ENCODE measurements at places on chromosomes 2 and 18.

GRCh38 chr2:68762665-68763064 is 28.1 kb downstream of the ARHGAP25 start:
- no peak for DNase-seq

- no peak for DNase-seq
Measured at GRCh38 chr2:215010390-215010789, 128.0 kb downstream of the ABCA12 start.

- DNase-seq = no peak
Measured at GRCh38 chr2:158783923-158784322, 11.2 kb upstream of the DAPL1 start.

DNA sequence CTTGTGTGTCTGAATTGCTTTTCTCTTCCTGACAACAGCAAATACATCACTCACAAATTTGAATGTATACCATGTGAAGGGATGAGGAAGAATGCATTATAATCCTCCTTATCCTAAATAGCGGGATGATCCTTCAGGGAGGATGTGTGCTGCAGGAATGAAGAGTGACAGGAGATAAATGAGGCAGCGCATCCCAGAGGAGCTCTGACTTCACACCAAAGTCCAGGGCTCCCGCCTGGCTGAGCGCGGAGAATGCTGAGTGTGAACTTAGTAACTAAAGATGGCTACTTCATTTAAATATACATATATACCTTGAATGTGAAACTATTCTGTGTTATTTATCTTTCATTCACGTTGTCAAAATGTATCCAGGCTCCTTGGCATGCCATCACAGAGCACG is 145.2 kb upstream of the TPO start:
- no peak for DNase-seq

DNA sequence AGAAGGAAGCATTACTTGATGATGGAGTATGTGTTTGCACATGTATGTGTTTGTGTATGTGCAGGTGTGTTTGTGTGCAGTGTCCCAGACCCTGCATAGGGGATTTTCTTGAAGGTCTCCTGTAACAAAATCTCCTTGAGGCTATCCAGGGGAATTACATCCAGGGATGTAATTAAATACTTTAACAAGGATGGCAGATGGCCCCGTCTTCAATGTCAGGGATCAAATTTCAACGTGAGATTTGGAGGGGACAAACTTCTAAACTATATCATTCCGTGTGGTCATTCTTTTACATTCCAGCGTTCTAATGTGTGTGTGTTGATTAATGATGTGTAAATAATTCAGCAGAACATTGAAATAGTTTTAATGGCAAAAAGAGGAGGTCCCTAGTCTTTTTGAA is 3.3 kb downstream of the UGT1A9 start:
- DNase-seq = no peak

GRCh38 chr2:120985174-120985996 is 249.7 kb downstream of the GLI2 start:
- no peak for DNase-seq

DNA sequence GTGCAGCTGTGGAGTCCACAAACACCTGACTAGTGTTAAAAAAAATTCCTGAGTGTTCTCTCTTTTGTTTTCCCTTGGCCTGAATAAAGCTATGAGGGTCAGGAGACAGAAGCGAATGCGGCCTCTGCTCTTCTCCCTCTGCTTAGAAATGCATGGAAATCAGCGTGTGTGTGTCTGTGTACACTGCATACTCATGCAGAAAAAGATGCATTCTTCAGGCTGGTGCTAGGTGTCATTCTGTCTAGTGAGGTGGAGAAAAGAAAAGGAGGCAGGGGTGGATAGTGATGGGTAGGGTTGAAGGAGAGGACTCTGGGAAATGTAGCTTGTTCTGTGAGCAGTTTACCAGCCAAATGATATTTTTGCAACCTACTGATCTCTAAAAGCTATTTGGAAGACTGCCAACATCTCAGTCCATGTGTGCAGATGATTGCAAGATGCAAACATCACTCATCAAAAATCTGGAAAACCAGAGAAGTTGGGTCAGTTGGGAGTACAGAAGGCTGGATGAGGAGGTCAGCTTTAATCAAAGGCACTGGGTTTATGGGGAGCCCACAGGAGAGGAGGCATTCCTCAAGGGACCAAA is 177.7 kb downstream of the INSIG2 start:
- no peak for DNase-seq

- no peak for DNase-seq
Measured at GRCh38 chr2:225779829-225780228, 380.3 kb downstream of the NYAP2 start.

DNA sequence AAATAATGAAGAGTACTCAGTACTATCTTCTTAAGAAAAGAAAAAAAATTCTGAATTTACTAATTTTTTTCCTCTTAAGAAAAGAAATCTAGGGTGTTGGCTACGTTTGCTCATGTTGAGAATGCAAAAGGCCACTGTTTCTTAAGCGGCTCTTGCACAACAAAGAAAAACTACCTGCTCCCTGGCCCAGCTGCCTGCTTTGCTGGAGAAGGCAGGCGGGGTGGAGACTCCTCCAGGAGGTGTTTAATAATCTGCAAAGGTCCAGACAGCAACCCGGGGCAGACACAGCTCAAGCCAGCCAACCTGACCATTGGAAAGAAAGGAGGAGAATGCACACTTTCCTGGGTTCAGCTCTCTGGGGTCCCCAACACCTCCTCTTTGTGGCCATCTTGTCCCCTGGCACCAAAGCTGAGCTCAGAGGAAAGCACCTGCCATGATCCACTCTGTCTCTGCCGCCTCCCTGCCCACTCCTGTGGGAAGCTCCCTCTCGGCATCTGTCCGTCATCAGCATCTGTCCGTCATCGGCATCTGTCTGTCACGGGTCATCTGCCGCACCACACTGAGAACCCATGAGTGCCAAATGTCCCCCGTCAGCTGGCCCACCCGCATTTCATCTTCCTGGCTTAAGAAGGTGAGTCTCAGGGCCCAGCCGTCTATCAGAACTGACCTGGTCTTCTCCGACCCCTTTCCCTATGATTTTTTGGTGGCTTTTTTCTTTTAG is 11.9 kb downstream of the ZNF516 start:
- DNase-seq = no peak

GRCh38 chr2:140842110-140842509 is 1288.7 kb downstream of the LRP1B start:
- no peak for DNase-seq

DNA sequence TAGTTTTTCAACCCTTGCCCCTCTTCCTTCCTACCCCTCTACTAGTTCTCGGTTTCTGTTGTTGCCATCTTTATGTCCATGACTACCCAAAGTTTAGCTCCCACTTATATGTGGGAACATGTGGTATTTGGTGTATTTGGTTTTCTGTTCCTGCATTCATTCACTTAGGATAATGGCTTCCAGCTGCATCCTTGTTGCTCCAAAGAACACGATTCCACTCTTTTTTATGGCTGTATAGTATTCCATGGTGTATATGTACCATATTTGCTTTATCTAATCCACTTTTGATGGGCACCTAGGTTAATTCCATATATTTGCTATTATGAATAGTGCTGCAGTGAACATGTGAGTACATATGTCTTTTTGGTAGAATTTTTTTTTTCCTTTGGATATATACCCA is 20.6 kb upstream of the DSC1 start:
- DNase-seq = no peak

- DNase-seq = no peak
Measured at GRCh38 chr2:211503856-211504255, 947.5 kb downstream of the CPS1 start.

DNA sequence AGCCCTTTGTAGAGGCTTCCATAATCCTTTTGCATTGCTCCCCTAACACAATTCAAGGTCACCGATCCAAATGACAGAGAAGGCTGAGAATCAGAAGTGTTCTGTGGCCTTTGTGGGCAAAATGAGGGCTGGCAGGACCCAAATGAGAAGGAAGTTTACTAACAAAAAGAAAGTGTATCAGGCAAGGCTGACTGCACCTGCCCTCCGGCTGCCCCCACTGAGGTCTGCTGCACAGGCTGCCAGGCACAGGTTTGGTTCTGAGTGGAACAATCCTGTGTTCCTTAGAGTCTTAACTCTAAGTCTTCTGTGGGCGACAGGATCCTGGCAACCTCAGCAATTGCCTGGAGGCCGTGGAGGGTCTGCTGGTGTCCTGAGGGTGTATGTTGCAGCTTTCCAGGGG is 568.5 kb downstream of the CMPK2 start:
- DNase-seq = no peak

- no peak for DNase-seq
Measured at GRCh38 chr2:169354244-169354643, 8.1 kb downstream of the LRP2 start.

DNA sequence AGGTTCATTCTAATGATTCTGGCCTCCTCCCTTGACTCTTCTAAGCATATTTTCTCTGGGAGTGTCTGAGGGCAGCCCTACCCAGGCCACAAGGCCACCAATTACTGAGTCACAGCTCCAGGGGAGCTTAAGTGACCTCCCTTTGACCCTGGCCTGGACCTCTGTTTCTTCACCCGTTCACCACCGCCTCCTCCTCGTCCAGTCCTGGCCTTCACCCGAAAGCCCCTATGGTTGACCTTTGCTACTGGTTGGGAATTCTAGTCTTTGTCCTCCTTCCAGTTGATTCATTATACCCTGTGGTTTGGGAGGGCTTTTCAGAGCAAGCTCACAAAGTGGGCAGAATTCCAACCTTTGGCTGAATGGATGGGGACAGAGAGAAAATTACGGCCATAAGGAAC is 72.6 kb downstream of the NRP2 start:
- no peak for DNase-seq

DNA sequence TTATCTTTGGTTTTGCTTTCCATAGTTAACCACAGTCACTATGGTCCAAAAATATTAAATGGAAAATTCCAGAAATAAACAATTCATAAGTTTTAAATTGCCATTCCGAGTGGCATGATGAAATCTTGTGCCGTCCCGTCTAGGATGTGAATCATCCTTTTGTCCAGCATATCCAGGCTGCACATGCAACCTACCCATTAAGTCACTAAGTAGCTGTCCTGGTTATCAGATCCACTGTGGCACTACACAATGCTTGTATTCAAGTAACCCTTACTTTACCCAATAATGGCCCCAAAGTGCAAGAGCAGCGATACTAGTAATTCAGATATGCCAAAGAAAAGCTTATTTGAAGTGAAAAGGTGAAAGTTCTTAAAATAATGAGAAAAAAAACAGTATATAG is 10.7 kb downstream of the USP34 start:
- DNase-seq = no peak

DNA sequence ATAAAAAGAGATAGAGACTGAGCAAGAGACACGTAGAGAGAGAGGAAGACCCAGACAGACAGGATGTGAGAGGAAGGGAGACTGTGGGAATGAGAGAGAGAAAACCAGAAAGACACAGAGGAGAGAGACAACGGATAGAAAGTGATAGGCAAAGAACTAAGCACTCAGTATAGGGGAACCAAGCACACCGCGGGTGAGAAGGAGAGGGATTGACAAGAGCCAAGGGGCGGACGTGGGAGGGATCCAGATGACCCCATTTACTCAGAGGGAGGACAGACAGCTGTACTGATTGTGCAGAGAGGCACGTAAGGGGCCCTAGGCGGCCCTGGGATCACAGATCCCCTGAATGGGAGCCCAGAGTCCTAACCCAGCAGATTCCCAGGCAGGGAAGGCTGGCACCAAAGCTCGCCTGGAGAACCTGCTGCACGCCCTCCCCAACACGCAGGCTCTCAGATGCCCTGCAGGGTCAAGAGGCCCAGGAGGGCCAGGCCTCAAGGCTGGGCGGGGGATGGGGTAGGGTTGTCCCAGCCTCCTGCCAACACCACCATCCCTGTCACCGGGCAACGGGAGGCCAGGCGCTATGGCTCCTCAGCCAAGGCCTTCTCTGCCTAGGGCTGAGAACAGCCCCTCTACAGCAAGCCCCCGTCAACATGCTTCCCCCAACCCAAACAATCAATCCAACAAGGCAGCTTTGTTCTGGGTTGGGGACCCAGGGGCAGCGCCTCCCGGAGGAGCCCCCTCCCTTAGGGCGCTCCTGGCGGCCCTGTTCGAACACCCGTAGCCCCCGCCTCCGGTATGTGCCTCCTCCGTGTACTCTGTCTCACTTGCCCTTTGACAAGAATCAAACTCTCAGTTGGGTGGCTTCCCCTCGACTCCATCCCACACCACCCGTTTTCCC is 579 bp downstream of the LOXL3 start:
- DNase-seq = no peak

DNA sequence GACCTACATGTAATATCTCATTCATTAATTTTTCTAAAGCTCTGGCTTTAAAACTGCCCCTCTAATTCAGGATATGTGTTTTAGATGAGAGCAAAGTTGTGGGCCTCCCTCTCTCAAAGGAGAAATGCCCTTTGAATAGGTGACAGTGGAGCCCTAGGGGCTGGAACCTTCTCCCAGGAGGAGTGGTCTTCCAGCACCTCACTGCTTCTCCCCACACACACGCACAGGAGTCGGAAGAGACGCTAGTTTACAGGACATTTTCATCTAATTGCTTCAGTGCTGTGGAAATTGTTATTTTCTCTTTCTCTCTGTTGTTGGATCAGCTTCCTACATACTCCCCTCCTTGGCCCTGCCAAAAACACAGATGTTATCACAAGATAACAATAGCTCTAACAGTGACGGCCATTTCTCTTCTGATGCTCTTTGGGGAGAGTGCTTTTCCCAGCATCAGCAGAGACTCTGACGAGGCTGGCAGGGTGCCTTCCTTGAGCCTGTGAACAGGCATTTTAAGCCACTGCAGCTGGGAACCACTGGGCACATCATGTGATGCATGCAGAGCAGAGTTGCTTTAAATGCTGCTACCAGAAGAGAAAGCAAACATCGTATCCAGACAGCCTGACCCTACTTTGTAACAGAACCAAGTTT is 209.4 kb upstream of the SP5 start:
- no peak for DNase-seq

- DNase-seq = no peak
Measured at GRCh38 chr2:174897286-174897685, 107.9 kb downstream of the CHN1 start.

DNA sequence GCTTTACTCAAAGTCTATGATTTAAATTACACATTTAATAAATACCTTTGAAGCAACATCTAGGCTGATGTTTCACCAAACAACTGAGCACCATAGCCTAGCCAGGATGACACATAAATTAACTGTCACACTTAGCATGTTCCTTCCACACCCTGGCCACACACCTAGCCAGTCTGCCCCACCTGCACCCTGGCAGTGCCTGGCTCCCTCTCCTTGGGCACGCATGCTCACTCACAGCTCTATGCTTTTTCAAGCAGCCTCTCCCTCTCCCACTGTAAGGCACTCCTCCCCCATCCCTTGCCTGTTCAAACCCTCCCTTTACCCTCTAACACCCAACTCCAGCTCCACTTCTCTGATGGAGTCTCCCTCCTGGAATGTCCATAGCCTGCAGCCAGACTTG is 357.6 kb upstream of the KLHL29 start:
- DNase-seq = no peak
